ENCODE measurements at places on chromosomes 1 and 21. TPM values are rescaled to one million over a fixed set of nuclear protein-coding genes. Genes with fewer than 3 reads are reported as not detected.

DNA sequence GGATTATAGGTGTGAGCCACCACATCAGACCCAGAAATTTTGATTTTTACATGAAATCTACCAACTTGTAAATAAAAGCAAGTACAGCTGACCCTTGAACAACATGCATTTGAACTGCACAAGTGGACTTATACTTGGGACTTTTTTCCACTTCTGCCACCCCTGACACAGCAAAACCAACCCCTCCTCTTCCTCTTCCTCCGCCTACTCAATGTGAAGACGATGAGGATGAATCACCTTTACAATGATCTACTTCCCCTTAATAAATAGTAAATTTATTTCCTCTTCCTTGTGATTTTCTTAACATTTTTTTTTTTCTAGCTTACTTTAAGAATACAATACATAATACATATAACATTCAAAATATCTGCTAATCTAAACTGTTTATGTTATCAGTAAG, 17.5 kb upstream of the YRDC start:
- no peaks in the 10 kb centered on the region for H3K27me3 ChIP-seq
- H3K4me3 ChIP-seq: no peak overlapping the region
- H3K4me1 ChIP-seq: no peaks in the 10 kb centered on the region
- no peak overlapping the region for H3K27ac ChIP-seq

GRCh38 chr1:66360285-66360724, 173.6 kb upstream of the SGIP1 start:
- H3K27me3 ChIP-seq: no peaks in the 10 kb centered on the region
- H3K4me3 ChIP-seq: no peak overlapping the region
- H3K27ac ChIP-seq: peak overlapping the region; percentile 15
- DNase-seq: no peak
- H3K36me3 ChIP-seq: no peaks in the 10 kb centered on the region
- H3K4me1 ChIP-seq: peaks cover 48% of the 10 kb centered on the region

KIFAP3 gene
- 25.0 TPM for total RNA-seq

OR10Z1 gene
- not detected for total RNA-seq

GRCh38 chr1:10903821-10904220, 107.4 kb upstream of the CASZ1 start:
- H3K4me3 ChIP-seq: no peak overlapping the region
- peaks cover 4% of the 10 kb centered on the region for H3K27me3 ChIP-seq
- DNase-seq: no peak
- H3K36me3 ChIP-seq: no peaks in the 10 kb centered on the region
- no peak overlapping the region for H3K27ac ChIP-seq

DNA sequence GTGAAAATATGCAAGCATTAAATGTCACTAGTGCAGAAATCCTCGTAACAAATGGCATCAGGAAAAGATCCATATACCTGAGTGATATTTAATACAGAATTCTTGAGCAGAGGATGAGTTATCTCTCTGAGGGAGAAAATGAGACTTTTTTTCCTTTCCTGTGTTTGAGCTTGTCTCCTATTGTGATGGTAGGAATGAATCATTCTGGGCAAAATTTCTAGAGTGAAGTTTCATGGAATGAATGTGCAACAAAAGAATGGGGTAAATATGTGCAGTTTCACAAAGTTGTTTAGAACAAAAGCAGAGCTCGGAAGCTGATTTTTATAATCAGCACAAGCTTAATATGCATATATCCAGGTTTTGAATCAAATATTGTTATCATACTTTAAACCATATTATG, 4.6 kb downstream of the CTPS1 start:
- H3K4me1 ChIP-seq: peaks cover 14% of the 10 kb centered on the region
- H3K36me3 ChIP-seq: no peaks in the 10 kb centered on the region
- no peak overlapping the region for H3K27ac ChIP-seq
- DNase-seq: no peak

DNA sequence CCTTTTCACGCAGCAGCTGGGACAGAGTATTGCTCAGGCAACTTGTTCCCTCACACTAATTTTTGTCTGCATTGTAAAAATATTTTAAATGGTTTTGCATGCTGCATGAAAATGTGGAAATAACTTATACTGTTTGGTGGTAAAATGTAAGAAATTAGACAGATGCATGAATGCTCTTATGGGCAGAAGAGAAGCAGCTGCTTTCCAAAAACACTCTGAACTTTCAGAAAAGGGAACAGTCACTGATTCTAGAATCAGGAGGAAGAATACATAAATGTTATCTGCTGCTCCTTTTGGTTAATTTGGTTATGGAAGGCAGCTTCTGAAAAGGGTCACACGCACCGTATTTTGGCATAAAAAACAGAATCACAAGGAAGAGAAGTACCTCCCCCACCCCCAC, 87.0 kb upstream of the RUNX1 start:
- no peak overlapping the region for H3K27ac ChIP-seq
- no peaks in the 10 kb centered on the region for H3K4me1 ChIP-seq
- H3K36me3 ChIP-seq: no peaks in the 10 kb centered on the region
- DNase-seq: no peak
- no peak overlapping the region for H3K4me3 ChIP-seq

- no peak for DNase-seq
- no peaks in the 10 kb centered on the region for H3K36me3 ChIP-seq
- peak overlapping the region; percentile 72 for H3K4me3 ChIP-seq
- H3K27ac ChIP-seq: peak overlapping the region; percentile 98
These were observed 572 bp upstream of the SRSF10 start for GRCh38 chr1:23980728-23981070.

DNA sequence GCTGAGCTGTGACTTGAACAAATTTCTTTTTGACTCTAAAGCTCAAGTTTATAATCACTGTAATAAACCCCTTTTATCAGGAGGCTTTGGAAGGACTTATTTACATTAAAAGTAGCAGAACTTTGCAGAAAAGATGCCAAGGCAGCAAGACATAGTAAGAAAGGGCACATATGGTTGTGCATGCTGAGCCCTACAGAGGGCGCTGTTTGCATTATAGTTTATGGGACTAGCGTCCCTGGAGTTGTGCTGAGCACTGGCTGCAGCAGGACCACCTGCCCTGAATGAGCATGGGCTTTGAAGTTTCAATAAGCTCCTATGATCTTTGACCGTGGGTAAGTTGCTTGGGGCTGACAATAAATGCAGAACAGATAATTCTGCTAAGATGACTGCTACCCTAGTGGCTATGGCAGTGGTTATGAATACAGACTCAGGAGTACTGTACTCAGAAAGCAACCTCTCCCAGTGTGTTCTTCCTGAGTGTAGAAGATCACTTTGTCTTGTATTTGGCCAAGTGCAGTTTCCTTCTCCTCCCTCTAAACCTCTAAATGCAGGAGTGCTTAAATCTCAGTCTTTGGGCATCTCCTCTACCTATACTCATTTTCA, 45.4 kb upstream of the USP1 start:
- H3K36me3 ChIP-seq: no peaks in the 10 kb centered on the region
- H3K27ac ChIP-seq: no peak overlapping the region
- no peak overlapping the region for H3K4me3 ChIP-seq
- H3K4me1 ChIP-seq: no peaks in the 10 kb centered on the region
- DNase-seq: no peak
- H3K27me3 ChIP-seq: no peaks in the 10 kb centered on the region

COL16A1 gene
- total RNA-seq: 4.3 TPM

CASQ2 gene
- 207 TPM for total RNA-seq

OR2G6 gene
- total RNA-seq: not detected

DNA sequence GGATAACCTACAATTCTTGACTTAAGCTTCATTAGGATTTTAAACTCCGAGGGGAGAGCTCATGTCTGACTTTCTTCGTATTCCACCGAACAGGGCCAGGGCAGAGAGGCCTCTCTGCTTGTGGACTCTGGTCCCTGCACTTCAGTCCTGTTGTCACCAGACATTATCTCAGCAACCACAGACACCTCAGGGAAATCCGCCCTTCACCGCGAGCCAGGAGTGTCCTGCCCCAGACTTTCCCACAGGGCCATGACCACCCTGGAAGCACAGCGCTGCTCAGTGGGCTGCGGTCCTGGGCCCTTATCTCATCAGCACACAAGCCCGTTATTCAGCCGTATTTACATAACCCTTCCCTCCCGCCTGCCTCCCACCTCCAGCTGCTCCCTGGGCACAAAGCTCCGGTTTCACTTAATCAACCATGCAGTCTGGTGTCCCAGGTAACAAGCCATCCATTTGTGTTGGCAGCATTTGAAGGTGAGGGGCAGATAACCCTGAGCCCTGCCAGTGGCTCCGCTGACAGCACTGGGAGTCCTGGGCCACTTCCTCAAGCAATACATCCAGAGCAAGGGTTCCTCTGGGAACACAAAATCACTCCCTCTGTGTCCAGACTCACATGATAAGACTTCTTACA, 122.8 kb upstream of the RAB4A start:
- H3K27ac ChIP-seq: no peak overlapping the region
- H3K27me3 ChIP-seq: peaks cover 5% of the 10 kb centered on the region
- H3K4me3 ChIP-seq: no peak overlapping the region
- no peak for DNase-seq
- H3K36me3 ChIP-seq: no peaks in the 10 kb centered on the region

- DNase-seq: peak; percentile 97
- H3K4me3 ChIP-seq: peak overlapping the region; percentile 99
- H3K36me3 ChIP-seq: no peaks in the 10 kb centered on the region
- no peaks in the 10 kb centered on the region for H3K27me3 ChIP-seq
- H3K27ac ChIP-seq: peak overlapping the region; percentile 98
- peaks cover 16% of the 10 kb centered on the region for H3K4me1 ChIP-seq
These were observed 9.6 kb downstream of the TMEM167B start for GRCh38 chr1:109099938-109100773.

DNA sequence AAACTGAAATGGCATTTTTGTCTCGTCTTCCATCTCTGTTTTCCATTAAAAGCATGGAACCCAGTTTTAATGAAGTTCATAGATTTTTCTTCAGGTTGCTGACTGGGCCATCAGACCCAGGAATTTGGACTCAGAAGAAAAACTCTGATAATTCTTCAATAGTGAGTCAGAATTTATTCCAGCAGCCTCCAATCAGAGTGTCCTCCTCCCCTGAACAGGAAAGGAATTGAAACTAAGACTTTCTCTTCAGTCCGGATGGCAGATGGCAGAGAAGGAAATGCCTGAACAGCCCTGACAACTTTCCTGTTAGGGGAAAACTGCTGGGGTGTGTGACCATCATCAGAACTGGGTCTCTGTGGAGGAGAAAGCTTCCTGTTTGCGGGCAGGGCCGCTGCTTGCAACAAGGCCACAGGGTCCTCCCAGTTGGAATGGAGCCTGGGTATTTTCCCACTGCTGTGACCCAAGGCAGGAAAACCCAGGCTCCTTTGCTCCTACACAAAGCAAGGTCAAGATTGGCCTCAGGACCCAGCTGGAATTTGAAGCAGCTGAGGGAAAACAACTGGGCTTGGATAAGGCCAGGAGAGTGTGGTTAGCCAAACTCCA, 20.7 kb downstream of the CD34 start:
- DNase-seq: peak; percentile 77
- no peaks in the 10 kb centered on the region for H3K27me3 ChIP-seq
- H3K4me3 ChIP-seq: no peak overlapping the region
- H3K36me3 ChIP-seq: no peaks in the 10 kb centered on the region
- peak overlapping the region; percentile 60 for H3K27ac ChIP-seq

DNA sequence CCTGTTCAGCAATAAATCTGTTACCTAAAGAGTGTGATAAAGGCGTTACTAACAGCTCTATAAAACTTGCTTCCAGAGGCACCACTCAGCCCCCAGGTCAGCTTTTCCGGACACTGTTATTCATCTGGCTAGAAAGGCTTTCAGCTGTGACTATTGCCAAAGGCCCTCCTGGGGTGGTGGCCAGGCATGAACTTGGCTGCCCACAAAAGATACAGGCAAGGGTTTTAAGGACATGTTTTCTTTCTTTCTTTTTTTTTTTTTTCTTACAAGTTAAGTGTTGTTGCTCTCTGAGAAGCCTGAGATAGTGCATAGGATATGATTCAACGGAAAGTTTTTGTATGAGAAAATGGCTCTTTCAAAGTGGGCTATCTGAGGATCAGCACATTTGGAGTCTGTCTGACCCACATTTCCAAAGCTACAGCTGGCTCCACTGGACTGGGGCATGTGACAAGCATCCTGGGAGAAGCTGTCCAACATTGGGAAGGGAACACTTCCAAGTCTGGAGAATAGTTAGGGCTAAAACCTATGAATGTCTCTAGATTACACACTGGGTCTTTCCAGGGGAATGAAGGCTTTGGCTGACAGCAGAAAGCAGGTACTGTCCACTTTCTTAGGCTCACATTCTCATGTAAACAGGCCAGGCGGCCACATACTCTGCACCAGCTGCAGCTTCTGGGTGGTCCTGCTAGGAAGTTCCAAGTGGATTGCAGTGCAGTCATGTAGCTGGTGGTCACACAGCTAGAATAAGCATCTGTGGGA, 639.7 kb downstream of the LMO4 start:
- no peaks in the 10 kb centered on the region for H3K4me1 ChIP-seq
- no peak overlapping the region for H3K4me3 ChIP-seq
- DNase-seq: peak; percentile 32
- H3K27ac ChIP-seq: no peak overlapping the region
- H3K27me3 ChIP-seq: no peaks in the 10 kb centered on the region
- H3K36me3 ChIP-seq: no peaks in the 10 kb centered on the region

- DNase-seq: no peak
- H3K4me3 ChIP-seq: no peak overlapping the region
- peaks cover 28% of the 10 kb centered on the region for H3K36me3 ChIP-seq
- H3K27me3 ChIP-seq: no peaks in the 10 kb centered on the region
- peaks cover 44% of the 10 kb centered on the region for H3K4me1 ChIP-seq
These were observed 56.3 kb downstream of the TBX15 start for GRCh38 chr1:118931876-118932275.

DNA sequence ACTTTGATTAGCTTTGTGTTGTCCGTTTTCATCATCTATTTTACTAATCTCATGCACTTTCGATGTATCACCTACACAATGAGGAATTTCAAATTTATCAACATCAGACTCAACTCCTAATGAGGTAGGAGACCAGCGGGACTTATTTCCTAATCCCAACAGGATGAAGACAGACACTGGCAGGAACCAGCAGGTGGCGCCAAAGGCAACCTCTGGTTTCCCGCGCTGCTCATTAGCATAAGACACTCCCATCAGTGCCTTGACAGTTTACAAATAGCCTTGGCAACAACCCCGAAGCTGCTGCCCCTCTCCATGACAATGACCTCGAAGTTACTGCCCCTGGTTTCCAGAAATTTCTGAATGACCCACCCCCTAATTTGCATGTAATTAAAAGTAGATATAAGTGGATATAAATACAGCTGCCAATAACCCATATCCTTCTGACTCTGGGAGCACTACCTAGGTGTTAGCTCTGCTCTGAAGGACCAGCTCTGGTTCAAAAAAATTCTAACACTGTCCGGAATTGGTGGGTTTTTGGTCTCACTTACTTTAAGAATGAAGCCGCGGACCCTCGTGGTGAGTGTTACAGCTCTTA, 974.8 kb downstream of the ADGRL2 start:
- no peaks in the 10 kb centered on the region for H3K4me1 ChIP-seq
- H3K27ac ChIP-seq: no peak overlapping the region

GRCh38 chr21:35559829-35560225, 500.5 kb downstream of the SETD4 start:
- no peak overlapping the region for H3K4me3 ChIP-seq
- DNase-seq: no peak
- H3K27ac ChIP-seq: no peak overlapping the region
- no peaks in the 10 kb centered on the region for H3K4me1 ChIP-seq
- H3K36me3 ChIP-seq: no peaks in the 10 kb centered on the region

GRCh38 chr1:212581034-212581433, 27.5 kb upstream of the ATF3 start:
- H3K36me3 ChIP-seq: no peaks in the 10 kb centered on the region
- no peaks in the 10 kb centered on the region for H3K4me1 ChIP-seq
- H3K27ac ChIP-seq: no peak overlapping the region
- DNase-seq: no peak
- no peak overlapping the region for H3K4me3 ChIP-seq

Data from gastrocnemius medialis (tissue), 4 donors.